ENCODE measurements at places on chromosomes 2 and 18. TPM values are rescaled to one million over a fixed set of nuclear protein-coding genes. Genes with fewer than 3 reads are reported as not detected.

- H3K36me3 ChIP-seq = no peaks in the 10 kb centered on the region
- H3K27ac ChIP-seq = no peak overlapping the region
- no peaks in the 10 kb centered on the region for H3K4me1 ChIP-seq
- no peak overlapping the region for H3K4me3 ChIP-seq
- DNase-seq = peak; percentile 71
Measured at GRCh38 chr2:27703638-27704341, 40.1 kb downstream of the SLC4A1AP start.

- no peak overlapping the region for H3K4me3 ChIP-seq
- no peaks in the 10 kb centered on the region for H3K36me3 ChIP-seq
- no peaks in the 10 kb centered on the region for H3K27me3 ChIP-seq
- peaks cover 82% of the 10 kb centered on the region for H3K4me1 ChIP-seq
- peak; percentile 39 for DNase-seq
- peak overlapping the region; percentile 96 for H3K27ac ChIP-seq
Measured at GRCh38 chr2:11866358-11867335, 120.2 kb downstream of the LPIN1 start.

- H3K27me3 ChIP-seq = peaks cover 20% of the 10 kb centered on the region
- peaks cover 4% of the 10 kb centered on the region for H3K4me1 ChIP-seq
- DNase-seq = no peak
- no peak overlapping the region for H3K27ac ChIP-seq
Measured at GRCh38 chr2:7983451-7983850, 698.4 kb upstream of the ID2 start.

- H3K4me1 ChIP-seq = no peaks in the 10 kb centered on the region
- no peak overlapping the region for H3K4me3 ChIP-seq
- H3K36me3 ChIP-seq = no peaks in the 10 kb centered on the region
- DNase-seq = no peak
- H3K27ac ChIP-seq = no peak overlapping the region
Measured at GRCh38 chr2:204078003-204078698, 141.6 kb downstream of the ICOS start.

Gene MGAT4A
- 14.6 TPM for polyA plus RNA-seq

DNA sequence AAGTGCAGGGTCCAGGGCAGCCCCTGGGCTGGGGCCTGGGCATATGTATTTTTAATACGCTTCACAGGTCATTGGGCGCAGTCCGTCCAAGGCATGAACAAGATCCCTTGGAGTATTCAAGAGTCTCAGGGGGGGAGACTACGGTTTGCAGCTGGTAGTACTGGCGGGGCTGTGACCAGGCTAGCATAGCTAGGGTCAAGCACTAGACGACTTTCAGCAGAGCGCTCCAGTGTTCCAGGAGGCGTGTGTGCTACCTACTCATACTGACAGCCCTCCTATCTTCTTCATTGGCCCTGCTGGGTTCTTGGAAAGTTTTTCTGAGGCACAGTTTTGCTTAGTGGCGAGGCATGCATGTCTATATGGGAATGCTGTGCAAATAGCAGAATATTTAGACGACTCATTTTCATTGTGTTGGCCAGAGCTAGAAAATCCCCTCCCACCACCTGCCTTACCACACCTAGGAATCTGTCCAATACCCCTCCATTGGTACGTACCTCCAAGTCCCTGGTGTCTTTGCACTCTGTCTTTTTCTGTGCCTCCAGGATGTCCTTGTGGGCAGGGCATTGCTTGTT is 68.2 kb downstream of the GLI2 start:
- no peaks in the 10 kb centered on the region for H3K4me1 ChIP-seq
- no peak overlapping the region for H3K4me3 ChIP-seq
- no peak overlapping the region for H3K27ac ChIP-seq
- peaks cover 3% of the 10 kb centered on the region for H3K27me3 ChIP-seq

DNA sequence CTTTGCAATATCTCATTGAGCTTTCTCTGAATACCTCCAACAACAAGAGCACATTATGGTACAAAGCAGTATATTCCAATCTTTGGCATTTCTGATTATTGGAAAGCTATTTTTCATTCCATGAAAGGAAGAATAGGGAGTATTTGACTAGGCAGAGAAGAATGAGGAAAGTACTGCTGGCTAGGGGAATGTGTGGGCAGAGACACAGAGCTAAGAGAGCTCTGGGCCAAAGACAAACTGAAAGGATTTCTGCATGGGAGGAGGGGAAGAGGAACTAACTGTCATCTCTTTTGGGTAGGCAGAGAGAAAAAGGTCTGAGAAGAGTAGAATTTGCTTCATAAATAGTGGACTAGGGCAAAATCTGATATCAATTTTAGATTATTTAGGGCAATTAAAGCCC is 150.8 kb downstream of the CCDC85A start:
- no peaks in the 10 kb centered on the region for H3K27me3 ChIP-seq
- no peak overlapping the region for H3K27ac ChIP-seq
- no peaks in the 10 kb centered on the region for H3K36me3 ChIP-seq

DNA sequence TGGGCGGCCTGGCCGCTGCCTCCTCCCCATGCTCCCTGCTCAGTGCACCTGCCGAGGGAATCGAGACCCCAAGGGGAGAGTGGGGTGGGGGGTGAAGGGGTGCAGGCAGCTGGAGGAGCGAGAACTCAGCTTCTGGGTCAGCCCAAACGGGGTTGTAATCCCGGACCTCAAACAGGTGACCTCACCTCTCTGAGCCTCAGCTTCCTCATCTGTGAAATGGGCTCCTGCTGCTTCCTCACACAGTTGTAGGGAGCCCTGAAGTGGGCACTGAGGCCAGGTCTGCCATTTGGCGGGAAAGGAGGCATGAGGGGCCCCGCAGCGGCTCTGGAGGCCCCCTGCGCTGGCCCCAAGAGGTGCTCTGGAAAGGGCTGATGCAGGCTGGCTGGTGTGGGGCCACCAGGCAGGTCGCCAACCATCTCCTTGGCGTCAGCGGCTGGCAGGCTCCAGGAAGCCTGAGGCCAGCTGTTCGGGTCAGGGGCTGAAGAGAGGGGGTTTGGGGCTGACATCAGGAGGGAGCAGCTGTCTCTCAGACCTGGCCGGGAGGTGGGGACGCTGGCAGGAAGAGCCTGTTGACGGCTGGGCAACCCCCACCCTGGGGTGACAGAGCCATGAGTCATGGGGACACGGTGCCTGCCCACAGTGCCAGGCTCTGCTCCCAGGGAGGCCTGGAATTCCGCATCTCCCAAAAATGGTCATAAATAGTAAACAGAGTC is 4.9 kb downstream of the KLHL30 start:
- H3K27me3 ChIP-seq = no peaks in the 10 kb centered on the region
- no peak overlapping the region for H3K4me3 ChIP-seq
- DNase-seq = no peak
- no peak overlapping the region for H3K27ac ChIP-seq
- no peaks in the 10 kb centered on the region for H3K36me3 ChIP-seq
- H3K4me1 ChIP-seq = peaks cover 2% of the 10 kb centered on the region

Gene ICA1L
- polyA plus RNA-seq = 3.7 TPM

Gene EDAR
- not detected for polyA plus RNA-seq

Gene TUBA3E
- not detected for polyA plus RNA-seq

GRCh38 chr2:62564380-62565137 is 58.6 kb upstream of the TMEM17 start:
- H3K27me3 ChIP-seq = peaks cover 10% of the 10 kb centered on the region
- H3K27ac ChIP-seq = no peak overlapping the region
- DNase-seq = no peak
- no peaks in the 10 kb centered on the region for H3K4me1 ChIP-seq

Gene ANKRD62
- not detected for polyA plus RNA-seq

Gene MORN2
- polyA plus RNA-seq = 10.3 TPM

Gene MEMO1
- 45.8 TPM for polyA plus RNA-seq

DNA sequence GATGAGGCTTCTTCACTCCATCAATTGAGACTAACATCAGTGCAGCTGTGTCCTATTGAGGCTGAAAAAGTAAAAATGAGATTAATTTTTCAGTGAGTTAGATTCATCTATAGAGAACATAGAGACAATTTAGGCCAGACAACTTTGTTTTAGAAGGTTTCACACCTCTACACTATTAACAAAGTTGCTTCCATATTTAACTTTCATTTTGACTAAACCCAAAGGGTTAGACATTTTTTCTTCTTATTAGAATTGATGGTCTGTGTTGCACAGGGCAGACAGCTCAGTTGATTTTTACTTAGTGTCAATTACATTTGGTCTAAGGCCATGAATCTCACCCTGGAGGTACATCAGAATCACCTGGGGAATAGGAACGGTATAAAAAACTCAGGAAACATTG is 130.2 kb upstream of the NXPH2 start:
- H3K4me3 ChIP-seq = no peak overlapping the region
- no peak overlapping the region for H3K27ac ChIP-seq
- H3K4me1 ChIP-seq = no peaks in the 10 kb centered on the region
- no peak for DNase-seq

Gene SH2D6
- not detected for polyA plus RNA-seq

Gene MLPH
- polyA plus RNA-seq = not detected

Gene TNFAIP6
- polyA plus RNA-seq = 0.25 TPM

Gene ASB18
- polyA plus RNA-seq = not detected

- H3K4me1 ChIP-seq = peaks cover 53% of the 10 kb centered on the region
- peak overlapping the region; percentile 52 for H3K4me3 ChIP-seq
- peak overlapping the region; percentile 94 for H3K27ac ChIP-seq
- H3K27me3 ChIP-seq = no peaks in the 10 kb centered on the region
- DNase-seq = peak; percentile 84
- no peaks in the 10 kb centered on the region for H3K36me3 ChIP-seq
Measured at GRCh38 chr2:68714866-68715265, 19.7 kb upstream of the ARHGAP25 start.

Gene SATB2
- polyA plus RNA-seq = not detected

DNA sequence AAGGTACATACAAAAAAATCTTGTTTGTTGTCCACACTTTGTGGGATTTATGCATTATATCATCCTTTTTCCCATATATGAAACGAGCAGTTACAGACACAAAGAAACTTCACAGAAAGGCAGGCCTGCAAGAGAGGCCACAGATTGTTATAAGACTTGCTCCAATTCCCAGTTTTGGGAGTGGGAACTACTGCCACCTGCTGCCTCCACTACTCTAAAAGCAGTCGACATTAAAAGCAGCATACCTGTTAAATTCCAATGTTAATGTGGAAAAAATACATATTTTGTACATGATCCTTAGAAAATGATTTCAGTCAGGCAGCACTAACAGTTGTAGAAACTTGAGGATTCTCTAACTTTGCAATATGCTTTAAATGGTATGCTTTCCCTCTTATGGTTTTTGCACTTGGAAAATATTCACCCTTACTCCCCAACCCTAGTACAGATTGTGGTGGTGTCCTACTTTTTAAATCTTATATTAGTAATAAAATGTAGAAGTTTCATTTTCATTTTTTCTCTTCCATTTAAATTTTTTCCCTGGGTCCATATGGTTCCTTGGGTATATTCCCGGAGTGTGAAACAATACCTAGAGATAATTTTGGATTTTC is 37.9 kb downstream of the SLC38A11 start:
- peaks cover 24% of the 10 kb centered on the region for H3K4me1 ChIP-seq
- H3K27me3 ChIP-seq = no peaks in the 10 kb centered on the region
- no peak overlapping the region for H3K27ac ChIP-seq
- no peak for DNase-seq

Gene CD207
- not detected for polyA plus RNA-seq

Gene RNF125
- polyA plus RNA-seq = 18.6 TPM

Gene NR4A2
- polyA plus RNA-seq = 39.7 TPM

GRCh38 chr2:240782221-240782885 is 37.7 kb downstream of the KIF1A start:
- H3K4me3 ChIP-seq = no peak overlapping the region
- H3K4me1 ChIP-seq = no peaks in the 10 kb centered on the region
- no peaks in the 10 kb centered on the region for H3K27me3 ChIP-seq
- no peak overlapping the region for H3K27ac ChIP-seq
- DNase-seq = no peak

DNA sequence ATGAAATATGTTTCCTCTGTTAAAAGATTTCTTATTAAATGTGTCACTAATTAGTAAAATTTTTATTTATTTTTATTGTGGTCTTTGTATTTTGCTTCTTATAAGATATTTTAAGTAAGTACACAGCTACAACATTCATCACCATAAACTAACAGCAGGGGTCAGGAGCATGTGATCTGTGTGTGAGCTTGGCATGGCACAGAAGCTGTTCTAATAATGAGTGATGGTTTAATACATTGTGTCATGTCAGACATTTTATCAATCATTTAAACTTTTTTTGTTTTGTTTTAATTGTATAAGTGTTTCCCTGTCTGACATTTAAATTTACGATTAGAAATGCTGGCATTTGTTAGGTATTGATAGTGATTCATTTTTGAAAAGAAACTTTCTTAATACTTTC is 585.4 kb downstream of the DSC3 start:
- no peak overlapping the region for H3K27ac ChIP-seq
- DNase-seq = no peak
- H3K36me3 ChIP-seq = no peaks in the 10 kb centered on the region
- no peak overlapping the region for H3K4me3 ChIP-seq

Gene MTCL1
- 0.80 TPM for polyA plus RNA-seq

DNA sequence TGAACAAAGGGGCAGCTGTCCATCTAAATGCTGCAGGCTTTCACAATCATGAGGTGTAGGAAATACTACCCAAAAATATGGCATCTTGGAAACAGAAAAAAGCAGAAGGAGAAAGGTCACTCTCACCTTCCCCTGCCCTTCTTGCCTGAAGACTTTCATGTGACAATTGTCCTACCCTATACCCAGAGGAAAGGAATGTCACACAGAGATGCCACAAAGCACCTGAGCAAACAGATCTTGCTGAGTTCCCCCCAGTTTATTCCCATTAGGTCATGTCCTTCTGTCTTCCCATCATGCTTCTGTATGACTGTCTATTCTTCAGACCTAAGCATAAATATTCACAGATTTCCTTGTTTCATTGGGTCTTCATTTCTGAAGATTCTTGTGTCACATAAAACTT is 116.6 kb upstream of the MSH6 start:
- no peak for DNase-seq
- H3K27me3 ChIP-seq = no peaks in the 10 kb centered on the region
- H3K27ac ChIP-seq = no peak overlapping the region
- H3K36me3 ChIP-seq = no peaks in the 10 kb centered on the region

GRCh38 chr2:1032030-1032429 is 81.4 kb downstream of the SNTG2 start:
- no peak for DNase-seq
- H3K4me1 ChIP-seq = peaks cover 2% of the 10 kb centered on the region
- H3K27ac ChIP-seq = no peak overlapping the region
- H3K4me3 ChIP-seq = no peak overlapping the region

Gene KCTD18
- 23.5 TPM for polyA plus RNA-seq

DNA sequence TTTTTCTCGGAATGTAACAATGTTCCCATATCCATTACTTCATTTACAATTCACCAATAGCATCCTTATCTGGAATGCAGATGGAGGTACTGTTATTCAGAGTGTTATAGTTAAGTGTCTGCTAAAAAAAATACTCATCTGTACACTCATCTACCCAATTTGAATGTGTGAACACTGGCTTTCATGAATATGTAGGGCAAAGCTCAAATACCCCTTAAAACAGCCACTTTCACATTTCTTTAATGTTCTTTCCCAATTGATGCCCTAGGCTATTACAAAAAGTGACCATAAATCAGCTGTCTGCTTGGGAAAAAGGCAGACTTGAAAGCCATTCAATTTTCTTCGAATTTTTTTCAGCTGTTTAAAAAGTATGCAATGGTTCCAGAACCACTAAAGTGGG is 796.3 kb upstream of the FSHR start:
- H3K27ac ChIP-seq = no peak overlapping the region
- no peaks in the 10 kb centered on the region for H3K27me3 ChIP-seq
- H3K4me1 ChIP-seq = no peaks in the 10 kb centered on the region
- DNase-seq = no peak

Measured in naive B cell (primary cell).